ENCODE measurements at places on chromosomes 3 and 15.

DNA sequence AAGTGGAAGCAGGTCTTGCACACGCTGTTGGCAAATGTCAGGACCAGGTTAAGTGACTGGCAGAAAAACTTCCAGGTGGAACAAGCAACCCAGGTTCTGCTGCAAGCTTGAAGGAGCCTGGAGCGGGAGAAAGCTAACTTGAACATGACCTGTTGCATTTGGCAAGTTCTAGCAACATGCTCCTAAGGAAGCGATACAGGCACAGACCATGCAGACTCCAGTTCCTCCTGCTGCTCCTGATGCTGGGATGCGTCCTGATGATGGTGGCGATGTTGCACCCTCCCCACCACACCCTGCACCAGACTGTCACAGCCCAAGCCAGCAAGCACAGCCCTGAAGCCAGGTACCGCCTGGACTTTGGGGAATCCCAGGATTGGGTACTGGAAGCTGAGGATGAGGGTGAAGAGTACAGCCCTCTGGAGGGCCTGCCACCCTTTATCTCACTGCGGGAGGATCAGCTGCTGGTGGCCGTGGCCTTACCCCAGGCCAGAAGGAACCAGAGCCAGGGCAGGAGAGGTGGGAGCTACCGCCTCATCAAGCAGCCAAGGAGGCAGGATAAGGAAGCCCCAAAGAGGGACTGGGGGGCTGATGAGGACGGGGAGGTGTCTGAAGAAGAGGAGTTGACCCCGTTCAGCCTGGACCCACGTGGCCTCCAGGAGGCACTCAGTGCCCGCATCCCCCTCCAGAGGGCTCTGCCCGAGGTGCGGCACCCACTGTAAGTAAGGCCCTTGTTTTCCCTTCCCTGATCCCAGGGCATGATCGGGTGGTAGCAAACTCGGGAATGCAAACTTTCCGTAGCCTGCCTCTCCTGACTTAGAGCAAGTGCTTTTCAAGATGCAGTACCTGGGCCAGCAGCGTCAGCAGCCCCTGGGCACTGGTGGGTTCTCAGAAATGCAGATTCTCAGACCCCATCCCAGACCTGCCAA lies 759 bp downstream of the GALNT15 start:
- no peak for DNase-seq

DNA sequence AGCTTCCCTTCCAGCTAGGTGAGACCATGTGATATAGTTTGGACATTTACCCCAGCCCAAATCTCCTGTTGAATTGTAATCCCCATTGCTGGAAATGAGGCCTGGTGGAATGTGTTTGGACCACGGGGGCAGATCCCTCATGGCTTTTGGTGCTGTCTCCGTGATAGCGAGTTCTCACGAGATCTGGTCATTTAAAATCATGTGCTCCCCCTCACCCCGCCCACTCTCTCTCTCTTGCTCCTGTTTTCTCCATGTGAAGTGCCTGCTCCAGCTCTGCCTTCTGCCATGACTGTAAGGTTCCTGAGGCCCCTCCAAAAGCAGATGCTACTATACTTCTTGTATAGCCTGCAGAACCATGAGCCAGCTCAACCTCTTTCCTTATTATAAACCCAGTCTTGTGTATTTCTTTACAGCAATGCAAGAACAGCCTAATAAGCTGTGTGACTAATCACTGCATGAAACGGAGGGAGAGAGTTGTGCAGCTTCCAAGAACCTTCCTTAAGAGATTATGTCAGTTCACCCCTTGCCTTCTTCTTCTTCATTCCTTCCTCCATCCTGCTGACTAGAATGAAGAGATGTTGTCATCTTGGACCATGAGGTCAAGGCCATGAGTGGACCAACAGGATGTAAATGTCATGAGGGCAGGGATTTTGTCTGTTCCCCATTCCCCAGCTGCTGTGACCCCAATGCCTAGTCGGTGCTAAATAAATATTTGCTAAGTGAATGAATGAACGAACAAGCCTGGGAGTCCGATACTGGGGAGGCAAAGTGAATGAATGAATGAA lies 91.0 kb downstream of the CPN2 start:
- DNase-seq: no peak

DNA sequence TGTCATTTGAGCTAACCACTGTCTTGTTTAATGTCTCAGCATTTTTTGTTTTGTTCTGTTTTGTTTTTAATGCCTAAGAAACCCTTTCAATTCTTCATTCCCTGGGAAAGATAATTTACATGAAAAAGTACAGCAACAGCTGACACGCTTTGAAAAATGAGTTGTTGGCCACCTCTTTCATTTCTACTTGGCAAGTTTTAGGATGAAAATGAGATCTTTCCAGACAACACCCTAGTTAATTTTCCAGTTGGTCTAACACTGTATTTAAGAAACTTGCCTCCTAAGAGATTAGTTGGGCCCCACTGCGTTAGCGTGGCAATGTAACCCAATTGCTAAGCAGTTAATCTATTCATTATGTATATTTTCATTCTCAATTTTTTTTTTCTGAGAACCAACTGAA lies 194.0 kb upstream of the LRRN1 start:
- DNase-seq: no peak

GRCh38 chr3:155958676-155959075 lies 88.2 kb downstream of the GMPS start:
- no peak for DNase-seq

- no peak for DNase-seq
Observed at GRCh38 chr3:178625053-178625600, 88.9 kb downstream of the KCNMB2 start.

GRCh38 chr3:152289708-152290107 lies 21.0 kb downstream of the MBNL1 start:
- no peak for DNase-seq

DNA sequence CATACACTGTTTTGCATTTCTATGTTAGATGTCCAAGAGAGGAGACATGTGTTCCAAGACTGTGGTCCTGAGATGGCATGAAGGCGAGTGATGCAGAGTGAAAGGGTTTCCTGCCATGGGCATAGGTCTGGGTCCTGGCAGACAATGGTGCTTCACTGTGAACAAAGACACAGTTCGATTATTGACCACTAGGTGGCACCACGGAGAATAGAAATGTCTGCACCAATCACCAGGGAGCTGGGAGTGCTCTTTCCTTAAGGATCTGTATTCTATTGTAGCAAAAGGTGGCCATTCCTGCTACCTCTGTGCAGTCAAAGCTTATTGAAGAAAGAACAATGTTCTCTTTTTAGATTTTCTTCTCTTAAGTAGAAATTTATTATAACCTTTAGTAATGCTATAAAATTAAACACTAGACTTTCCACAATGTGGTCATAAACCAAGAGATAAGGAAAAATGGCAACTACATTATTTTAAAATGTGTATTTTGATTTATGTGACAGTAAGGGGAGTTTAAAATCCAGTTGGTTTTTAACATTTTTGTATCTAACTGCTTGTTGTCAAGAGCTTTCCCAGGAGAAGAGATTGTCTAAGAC lies 88.7 kb downstream of the GABRG3 start:
- no peak for DNase-seq

- DNase-seq: no peak
Observed at GRCh38 chr15:49387471-49387870, 35.6 kb upstream of the FGF7 start.

- DNase-seq: no peak
Observed at GRCh38 chr15:36886701-36887100, 213.6 kb downstream of the MEIS2 start.

GRCh38 chr3:31858439-31858838 lies 122.6 kb downstream of the OSBPL10 start:
- no peak for DNase-seq

- DNase-seq: no peak
Observed at GRCh38 chr3:29345516-29346300, 64.8 kb downstream of the RBMS3 start.

- DNase-seq: no peak
Observed at GRCh38 chr3:100057716-100058575, 56.4 kb downstream of the FILIP1L start.

DNA sequence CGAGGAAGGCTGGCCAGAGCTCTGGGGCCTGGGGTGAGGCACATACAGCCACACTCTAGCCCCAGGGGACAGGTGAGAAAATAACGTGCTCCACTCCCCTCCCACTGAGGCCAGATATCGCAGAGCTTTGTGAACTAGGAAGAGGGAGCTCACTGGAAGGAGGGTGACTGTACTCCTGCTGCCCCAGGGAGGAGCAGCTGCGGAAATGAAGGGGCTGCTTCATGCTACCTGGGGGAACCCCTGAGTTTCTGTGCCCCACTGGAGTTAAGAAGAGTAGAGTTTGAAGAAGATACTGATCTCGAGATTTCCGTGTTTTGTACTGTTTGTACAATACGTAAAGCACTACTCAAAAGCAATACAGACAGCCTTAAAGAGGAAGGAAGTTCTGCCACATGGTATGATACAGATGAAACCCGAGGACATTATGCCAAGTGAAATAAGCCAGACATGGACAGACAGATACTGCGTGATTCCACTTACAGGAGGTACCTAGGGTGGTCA lies 44.6 kb downstream of the CMTM6 start:
- peak; percentile 59 for DNase-seq

GRCh38 chr3:135567223-135567622 lies 398.3 kb upstream of the PPP2R3A start:
- no peak for DNase-seq

- DNase-seq: no peak
Observed at GRCh38 chr15:35306361-35306981, 221.4 kb upstream of the NANOGP8 start.

- no peak for DNase-seq
Observed at GRCh38 chr15:99492716-99493115, 73.1 kb upstream of the MEF2A start.
